ENCODE measurements at places on chromosomes 6 and 20.
A peak's percentile ranks its signal among the peaks of the same experiment; 100 is the strongest.

DNA sequence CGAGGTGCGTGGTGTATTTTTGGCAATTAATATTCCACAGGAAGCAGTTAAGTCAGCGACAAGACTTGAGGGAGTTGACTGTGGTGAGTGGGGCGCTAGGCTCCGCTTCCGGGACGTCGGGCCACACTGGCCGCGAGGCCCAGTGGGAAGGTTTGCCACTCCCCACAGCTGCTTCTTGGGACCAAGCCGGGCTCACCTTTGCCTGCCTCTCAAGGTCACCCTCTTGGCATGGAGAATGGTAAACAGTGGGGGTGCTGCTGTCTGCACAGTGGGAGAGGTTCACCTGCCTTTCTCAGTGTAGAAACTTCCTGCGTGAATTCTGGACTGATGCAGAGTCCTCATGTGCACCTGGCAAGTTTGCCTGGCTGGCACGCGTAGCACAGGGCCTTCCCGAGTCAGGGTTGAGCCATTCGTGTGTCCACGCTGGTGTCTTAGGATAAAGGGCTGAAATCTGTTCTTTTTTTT is 6.4 kb downstream of the OSBPL2 start:
- no peak for DNase-seq

- no peak for DNase-seq
Observed at GRCh38 chr20:35767683-35768481, 3.9 kb upstream of the PHF20 start.

GRCh38 chr6:43149265-43149664 is 21.8 kb upstream of the SRF start:
- DNase-seq = no peak

DNA sequence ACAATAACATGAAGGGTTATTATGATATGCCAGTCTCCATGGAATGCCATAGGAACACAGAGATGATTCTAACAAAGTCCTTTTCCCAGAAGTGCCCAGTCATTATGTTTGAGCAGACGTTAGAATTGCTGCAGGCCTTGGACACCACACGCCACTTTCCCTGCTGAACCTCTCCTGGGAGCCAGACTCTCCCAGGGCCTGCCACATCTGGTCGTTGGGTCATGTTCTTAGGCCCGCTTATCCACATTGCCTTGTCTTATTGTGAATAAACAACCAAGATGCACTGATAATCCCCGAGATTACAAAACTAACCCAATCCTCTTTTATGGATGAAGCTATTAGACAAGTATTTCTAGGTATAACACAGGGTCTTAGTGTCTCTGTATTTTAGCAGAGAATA is 276.5 kb upstream of the CITED2 start:
- no peak for DNase-seq

DNA sequence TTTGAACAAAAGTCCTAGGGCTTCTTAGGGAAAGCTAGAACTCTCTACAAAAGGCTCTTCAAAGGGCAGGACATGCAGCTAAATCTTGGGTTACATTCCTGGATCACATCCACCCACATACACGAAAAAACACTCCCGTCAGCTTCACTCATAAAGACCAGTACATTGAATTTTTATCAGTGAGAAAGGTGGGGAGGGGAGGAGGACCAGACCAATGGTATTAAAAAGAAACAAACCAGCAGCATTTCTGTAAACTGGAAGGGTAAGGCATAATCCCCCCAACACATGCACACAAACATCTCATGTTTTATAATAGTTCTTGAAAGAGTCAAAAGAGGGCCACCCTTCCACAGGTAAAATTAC is 31.6 kb downstream of the MYLK4 start:
- DNase-seq = no peak

GRCh38 chr6:10276106-10276505 is 138.8 kb downstream of the TFAP2A start:
- peak; percentile 48 for DNase-seq

- DNase-seq = no peak
Observed at GRCh38 chr20:10312111-10312510, 93.5 kb downstream of the SNAP25 start.

- DNase-seq = no peak
Observed at GRCh38 chr20:7933346-7933745, 6.9 kb downstream of the HAO1 start.

DNA sequence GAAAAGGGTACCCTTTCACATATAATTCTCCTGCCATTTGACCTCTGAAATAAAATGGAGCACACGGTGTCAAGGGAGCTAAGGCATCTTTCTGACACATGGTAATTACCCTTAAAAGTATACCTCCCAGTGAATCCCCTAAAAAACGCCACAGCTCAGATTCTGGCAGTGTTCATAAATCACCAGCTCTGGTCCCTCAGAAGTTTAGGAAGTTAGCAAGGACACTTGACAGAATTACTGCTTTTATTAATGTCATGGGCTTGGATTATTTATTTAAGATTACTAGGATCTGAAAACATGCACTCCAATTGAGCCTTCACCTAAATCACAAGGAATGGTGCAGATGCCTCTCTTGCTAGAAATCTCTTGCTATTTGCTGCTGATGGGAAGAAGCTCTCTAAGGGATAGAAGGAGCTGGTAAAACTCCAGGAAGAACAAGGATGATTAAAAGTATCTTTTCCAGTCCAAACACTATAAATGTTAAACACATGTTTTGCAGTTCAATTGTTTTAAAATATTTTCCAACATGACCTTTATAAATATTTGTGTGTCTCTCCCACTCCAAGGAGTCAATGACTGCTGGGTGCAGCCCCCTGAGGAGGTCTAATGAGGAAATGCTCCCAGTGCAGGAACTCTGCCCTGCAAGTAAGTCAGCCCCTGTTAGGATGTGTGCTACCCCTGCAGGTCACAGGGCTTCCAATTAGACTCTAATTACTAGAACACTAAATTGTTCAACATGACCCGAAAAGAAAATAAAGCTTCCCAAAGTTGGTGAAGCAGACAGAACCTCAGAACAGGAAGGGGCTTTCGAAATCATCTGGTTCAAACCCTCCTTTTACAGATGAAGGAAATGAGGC is 230.3 kb downstream of the TFAP2A start:
- no peak for DNase-seq
